NCI-H187 treated with DMSO at 0.1 percent for 48 hours (cell line): ENCODE measurements at places on chromosomes 16 and 17.

DNA sequence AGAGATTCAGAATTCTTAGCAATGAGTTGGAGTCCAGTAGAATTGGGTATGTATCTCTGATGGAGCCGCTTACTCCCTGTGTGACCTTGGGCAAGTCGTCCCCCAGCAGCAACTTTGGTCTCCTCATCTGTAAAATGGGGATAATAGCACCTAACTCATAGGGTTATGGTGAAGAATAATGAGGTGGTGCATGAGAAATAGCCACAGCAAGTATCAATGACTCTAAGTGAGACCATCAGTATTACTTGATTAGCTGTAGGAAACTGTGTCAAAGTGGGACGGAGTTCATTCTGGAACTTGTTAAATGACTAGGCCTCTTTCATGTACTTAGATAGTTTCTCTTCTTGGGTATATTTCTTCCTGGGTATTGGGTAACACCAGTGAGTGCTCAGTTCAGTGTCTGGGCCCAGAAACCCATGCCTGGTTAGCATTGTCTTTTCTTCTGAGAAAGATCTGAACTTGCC lies 6.4 kb downstream of the PRKCB start:
- no peak for DNase-seq

DNA sequence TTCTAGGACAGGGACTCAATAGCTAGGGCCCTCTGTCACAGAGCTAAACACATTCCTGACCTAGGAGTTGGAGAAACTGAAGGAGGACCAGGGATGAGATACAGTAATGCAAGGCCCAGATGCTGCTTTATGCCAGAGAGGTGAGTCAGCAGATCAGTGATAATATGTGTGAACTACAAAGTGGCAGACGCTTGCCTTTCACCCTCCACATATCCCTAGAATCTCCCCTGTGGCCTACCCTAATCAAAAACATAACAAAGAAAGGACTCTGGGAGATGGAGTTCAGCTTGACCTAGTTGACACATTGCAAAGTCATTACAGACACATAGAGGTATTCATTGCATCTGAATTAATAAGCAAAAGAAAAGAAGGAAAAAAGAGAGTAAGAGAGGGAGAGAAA lies 417.6 kb upstream of the DYNLRB2 start:
- no peak for DNase-seq

GRCh38 chr17:81120695-81121621 lies 44.3 kb upstream of the PVALEF start:
- no peak for DNase-seq

- DNase-seq, result no peak
Observed at GRCh38 chr17:59897090-59897489, 4.2 kb downstream of the RPS6KB1 start.

DNA sequence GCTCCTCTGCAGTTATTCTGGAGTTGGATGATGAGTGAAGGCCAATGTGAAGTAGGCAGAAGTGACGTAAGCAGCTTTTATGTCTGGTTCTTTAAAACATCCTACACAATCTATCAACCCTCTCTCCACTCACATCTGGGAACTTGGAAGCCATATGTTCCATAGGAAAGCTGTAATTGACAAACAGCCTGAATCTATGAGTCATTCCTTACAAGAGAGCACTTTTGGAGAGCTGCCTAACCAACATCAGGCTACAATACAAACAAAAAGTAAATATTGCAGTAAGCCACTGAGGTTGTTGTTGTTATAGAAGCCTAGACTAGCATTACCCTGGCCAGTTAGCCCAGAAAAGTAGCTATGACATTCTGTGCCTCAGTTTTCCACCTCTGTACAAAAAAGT lies 5.9 kb downstream of the CCL7 start:
- DNase-seq, result no peak

- no peak for DNase-seq
Observed at GRCh38 chr16:27778926-27779570, 229.1 kb downstream of the KATNIP start.

DNA sequence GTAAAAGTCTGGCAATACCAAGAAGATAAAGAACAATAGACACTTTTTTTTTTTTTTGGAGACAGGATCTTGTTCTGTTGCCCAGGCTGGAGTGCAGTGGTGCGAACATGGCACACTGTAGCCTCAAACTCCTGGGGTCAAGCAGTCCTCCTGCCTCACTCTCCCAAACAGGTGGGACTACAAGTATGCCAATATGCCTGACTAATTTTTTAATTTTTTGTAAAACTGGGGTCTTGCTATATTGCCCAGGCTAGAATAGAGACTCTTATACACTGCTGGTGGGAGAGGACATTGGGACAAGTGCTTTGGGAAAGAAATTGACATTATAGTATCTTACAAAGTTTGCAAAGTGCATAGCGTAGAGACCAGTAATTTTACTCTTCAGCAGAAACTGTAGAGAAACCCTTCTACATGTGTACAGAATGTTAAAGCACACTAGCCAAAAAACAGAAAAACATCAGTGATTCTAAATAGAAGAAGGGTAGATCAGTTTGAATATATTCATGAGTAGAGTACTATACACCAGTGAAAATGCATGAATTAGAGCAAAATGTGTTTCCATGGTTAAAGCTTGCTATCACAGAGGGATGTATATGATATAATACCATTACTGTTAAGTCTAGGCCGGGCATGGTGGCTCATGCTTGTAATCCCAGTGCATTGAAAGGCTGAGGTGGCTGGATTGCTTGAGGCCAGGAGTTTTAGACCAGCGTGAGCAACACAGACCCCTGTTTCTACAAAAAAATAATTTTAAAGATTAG lies 7.0 kb upstream of the EFNB3 start:
- DNase-seq, result no peak

DNA sequence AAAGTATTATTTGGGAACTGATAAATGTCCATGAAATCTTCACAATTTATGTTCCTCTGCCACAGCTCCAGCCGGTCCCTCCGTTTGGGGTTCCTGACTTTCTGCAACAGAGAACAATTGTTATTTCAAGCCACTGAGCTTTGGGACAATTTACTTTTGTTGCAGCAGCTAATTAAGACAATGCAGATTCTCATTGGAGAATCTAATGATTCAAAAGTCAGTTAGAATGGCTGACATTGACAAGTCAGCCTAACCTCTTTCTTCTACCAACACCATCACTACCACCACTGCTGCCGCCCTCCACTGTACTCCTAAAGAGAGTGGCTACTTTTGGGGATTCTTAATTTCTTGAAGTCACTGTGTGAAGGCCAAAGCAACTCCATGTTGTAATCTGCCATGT lies 15.0 kb upstream of the HEATR6 start:
- DNase-seq, result no peak

DNA sequence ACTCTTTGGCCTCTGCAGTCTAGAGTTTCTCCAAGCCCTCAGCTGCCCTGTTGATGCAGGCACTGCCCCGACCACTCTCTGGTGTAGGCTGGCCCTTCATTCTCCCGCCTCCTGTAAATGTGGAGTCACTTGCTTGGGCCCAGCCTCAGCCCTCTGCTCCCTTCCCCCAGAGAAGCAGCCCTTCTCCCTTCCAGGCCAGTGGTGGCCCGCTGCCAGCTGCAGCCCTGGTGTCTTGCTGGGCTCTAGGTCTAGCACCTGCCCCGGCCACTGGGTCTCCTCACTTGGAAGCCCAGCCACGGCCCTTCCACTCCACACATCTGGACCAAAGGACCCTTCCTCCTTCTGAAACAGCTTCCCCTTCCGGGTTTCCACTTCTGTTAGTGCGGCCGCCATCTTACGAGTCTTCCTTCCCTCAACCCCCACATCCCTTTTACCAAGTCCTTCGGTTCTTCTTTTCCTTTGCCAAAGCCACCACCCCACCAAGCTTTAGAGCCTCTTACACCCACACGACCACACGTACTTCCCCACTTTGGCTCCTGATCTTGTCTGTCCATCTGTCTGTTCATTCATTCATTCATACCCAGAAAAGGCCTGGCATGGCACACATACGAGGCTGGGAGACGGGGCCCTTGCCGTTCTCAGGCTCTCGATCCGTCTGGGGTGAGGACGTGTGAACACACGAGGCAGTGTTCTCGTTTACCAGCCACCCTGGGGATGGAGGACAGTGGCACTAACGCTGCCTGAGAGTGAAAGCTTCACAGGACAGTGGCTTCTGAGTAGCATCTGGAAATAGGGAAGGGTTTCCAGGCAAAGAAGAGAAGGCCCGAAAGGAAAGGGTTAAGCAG lies 68.0 kb downstream of the ABR start:
- DNase-seq, result no peak

- DNase-seq, result no peak
Observed at GRCh38 chr16:86844695-86845094, 266.3 kb downstream of the FOXL1 start.

GRCh38 chr16:88678224-88678979 lies 7.9 kb downstream of the SNAI3 start:
- no peak for DNase-seq

- DNase-seq, result no peak
Observed at GRCh38 chr17:21042458-21043295, at the start of gene USP22. Gene USP22 (minus strand): TSS chr17:21043011. CDS start chr17:21042835, 176 bp downstream.

GRCh38 chr16:84427553-84427952 lies 59.2 kb downstream of the ATP2C2 start:
- DNase-seq, result no peak

GRCh38 chr16:27304881-27305745 lies 8.7 kb upstream of the IL4R start:
- no peak for DNase-seq

GRCh38 chr17:37220607-37220953 lies 155.2 kb upstream of the C17orf78 start:
- no peak for DNase-seq

- DNase-seq, result no peak
Observed at GRCh38 chr17:45410144-45411091, 22.3 kb downstream of the ARHGAP27 start.

DNA sequence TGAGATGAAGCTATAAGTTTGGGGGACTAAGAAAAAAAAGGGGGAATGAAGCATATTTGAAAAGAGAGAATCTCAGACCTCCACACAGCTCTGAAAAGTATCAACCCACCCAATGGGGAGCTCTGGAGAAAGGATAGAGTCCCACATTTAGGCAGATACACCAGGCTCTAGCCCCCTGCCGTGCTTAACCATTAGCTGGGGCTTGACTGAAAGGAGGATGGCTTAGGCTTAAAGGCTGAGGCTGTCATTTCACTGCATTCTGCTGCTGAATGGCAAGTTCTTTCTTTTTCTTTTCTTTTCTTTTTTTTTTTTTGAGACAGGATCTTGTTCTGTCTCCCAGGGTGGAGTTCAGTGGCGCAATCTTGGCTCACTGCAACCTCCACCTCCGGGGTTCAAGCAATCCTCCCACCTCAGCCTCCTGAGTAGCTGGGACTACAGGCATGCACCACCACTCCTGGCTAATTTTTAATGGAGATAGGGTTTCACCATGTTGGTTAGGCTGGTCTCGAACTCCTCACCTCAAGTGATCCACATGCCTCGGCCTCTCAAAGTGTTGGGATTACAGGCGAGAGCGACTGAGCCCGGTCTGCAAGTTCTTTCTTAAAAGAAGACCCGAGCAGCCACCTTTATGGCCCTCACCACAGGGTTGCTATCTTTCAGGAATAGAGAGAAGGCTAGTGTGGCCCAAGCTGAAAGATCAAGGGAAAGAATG lies 9.0 kb upstream of the MMP2 start:
- DNase-seq, result no peak

GRCh38 chr17:57959929-57960328 lies 4.7 kb upstream of the CUEDC1 start:
- DNase-seq, result no peak

- DNase-seq, result no peak
Observed at GRCh38 chr17:76234354-76234679, 6.0 kb downstream of the RNF157 start.

DNA sequence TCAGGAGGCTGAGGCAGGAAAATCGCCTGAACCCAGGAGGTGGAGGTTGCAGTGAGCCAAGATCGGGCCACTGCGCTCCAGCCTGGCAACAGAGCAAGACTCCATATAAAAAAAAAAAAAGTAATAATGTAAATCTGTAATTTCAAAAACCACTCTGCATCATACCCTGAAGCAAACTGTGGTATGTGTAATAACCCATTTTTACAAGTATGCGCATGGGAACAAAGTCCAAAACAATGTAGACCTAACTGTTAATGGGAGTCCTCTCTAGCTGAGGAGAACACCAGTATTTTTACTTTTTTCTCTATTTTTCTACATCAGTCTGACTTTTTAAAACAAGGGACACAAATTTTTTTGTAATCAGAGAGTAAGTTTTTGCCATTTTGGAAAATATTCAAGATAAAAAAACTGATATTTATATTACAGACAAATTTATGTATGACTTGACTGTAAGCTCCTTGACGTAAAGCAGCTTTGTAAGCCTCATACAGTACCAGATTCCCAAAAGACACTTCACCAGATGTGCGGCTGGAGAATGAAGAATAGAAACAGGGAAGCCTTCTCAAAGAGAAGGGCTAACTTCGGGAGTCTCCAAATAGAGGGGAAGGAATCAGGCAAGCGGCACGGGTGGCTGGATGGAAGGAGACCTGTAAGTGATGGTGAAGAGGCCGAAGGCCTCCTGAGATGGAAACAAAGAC lies 25.7 kb downstream of the CMTM4 start:
- DNase-seq, result no peak

- no peak for DNase-seq
Observed at GRCh38 chr16:4182581-4183236, 59.2 kb downstream of the SRL start.

GRCh38 chr17:13153036-13153435 lies 135.2 kb upstream of the ELAC2 start:
- no peak for DNase-seq

DNA sequence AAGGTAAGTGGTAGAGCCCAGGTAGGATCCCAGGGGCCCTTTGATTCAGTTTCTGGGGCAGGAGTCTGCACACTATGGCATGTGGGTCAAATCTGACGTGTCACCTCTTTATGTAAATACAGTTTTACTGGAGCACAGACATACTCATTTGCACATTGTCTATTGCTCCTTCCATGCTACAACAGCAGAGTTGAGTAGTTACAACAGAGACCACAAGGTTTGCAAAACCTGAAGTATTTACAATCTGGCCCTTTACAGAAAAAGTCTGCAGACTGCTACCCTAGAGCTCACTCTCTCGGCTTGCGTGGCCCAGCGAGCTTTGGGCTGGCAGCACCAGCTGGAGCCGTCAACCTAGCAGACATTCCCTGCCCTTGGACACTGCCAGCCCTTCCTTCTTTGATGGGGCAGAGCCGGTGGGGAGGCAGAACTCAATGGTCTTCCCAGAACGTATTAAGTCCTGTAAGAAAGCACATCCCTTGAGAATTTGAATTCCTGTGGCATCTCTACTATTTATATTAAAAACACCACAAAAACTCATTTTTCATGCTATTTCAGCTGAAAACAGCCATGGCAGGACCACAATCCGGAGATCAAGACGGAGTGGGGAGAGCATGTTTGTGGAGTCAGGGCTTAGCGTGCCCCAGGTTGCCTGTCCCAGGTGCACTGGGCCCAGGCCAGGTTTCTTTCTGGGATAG lies 133.1 kb upstream of the NUDT7 start:
- DNase-seq, result no peak
